Esophagus muscularis mucosa (tissue), 4 donors: ENCODE measurements at places on chromosomes 12 and 14. TPM values are rescaled to one million over a fixed set of nuclear protein-coding genes. Genes with fewer than 3 reads are reported as not detected.
A peak's percentile ranks its signal among the peaks of the same experiment; 100 is the strongest.

PLEKHD1 gene
- not detected for total RNA-seq

DNA sequence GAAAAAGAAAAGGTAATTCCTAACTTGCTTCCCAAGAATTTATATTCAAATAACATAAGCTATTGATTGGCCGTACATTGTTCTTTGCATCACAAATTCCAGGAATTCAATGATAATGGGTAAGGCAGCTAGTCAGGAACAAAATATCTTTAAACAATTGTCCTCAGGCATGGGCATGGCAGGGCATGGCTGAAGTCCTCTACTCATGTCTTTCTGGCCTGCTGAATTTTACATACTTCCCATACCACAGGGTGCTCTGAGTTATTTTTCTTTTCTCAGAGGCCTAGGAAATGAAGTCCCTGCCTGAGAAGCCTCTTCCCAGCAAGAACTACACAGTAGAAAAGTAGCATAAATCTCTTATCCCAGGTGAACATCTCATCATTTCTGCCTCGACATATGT lies 15.1 kb upstream of the DRAM1 start:
- H3K27ac ChIP-seq: no peak overlapping the region
- H3K4me1 ChIP-seq: peaks cover 3% of the 10 kb centered on the region
- no peak for DNase-seq
- H3K27me3 ChIP-seq: no peaks in the 10 kb centered on the region
- no peak overlapping the region for H3K4me3 ChIP-seq
- no peaks in the 10 kb centered on the region for H3K36me3 ChIP-seq

GLIPR1L2 gene
- total RNA-seq: 0.17 TPM

KRT3 gene
- not detected for total RNA-seq

DNA sequence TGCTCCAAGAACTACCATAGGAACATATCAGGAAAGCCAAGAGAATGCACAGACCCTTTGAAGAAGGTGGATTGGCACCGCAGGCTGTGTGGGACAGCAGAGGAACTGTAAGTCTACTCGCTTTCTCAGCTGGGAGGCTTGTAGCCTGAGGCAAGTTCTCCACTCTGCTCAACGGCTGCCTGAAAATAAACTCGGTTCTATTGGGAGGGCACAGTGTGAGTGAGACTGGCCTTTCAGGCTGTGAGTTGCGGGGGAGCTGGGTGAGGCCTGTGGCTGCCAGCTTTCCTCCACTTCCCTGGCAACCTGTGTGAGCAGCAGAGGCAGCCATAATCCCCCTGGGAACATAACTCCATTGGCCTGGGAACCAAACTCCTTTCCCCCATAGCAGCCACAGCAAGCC lies 132.1 kb downstream of the ANKS1B start:
- H3K27me3 ChIP-seq: no peaks in the 10 kb centered on the region
- H3K36me3 ChIP-seq: no peaks in the 10 kb centered on the region
- no peaks in the 10 kb centered on the region for H3K4me1 ChIP-seq

DNA sequence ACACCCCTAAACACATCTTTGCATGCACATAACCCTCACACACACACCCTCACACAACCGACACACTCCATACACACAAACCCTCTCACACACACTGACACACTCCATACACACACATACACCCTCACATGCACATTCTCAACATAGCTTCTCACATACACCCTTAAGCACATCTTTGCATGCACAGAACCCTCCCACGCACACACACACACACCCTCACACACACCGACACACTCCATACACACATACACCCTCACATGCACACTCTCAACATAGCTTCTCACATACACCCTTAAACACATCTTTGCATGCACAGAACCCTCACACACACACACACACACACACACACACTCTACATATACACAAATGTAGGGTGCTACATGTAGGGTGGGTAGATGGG lies 72.5 kb upstream of the NOS1 start:
- no peak for DNase-seq
- no peaks in the 10 kb centered on the region for H3K27me3 ChIP-seq
- no peak overlapping the region for H3K27ac ChIP-seq
- no peaks in the 10 kb centered on the region for H3K4me1 ChIP-seq
- no peak overlapping the region for H3K4me3 ChIP-seq

RND1 gene
- 0.32 TPM for total RNA-seq

RAD9B gene
- 0.98 TPM for total RNA-seq

ARHGEF25 gene
- total RNA-seq: 102 TPM

GRCh38 chr12:41367726-41368405 lies 179.7 kb downstream of the PDZRN4 start:
- no peak overlapping the region for H3K27ac ChIP-seq
- no peak overlapping the region for H3K4me3 ChIP-seq
- H3K36me3 ChIP-seq: no peaks in the 10 kb centered on the region
- peaks cover 5% of the 10 kb centered on the region for H3K4me1 ChIP-seq
- DNase-seq: no peak

TMEM119 gene
- 5.4 TPM for total RNA-seq

GRCh38 chr14:67426161-67426560 lies 14.2 kb upstream of the PLEK2 start:
- no peaks in the 10 kb centered on the region for H3K36me3 ChIP-seq
- DNase-seq: no peak
- H3K4me1 ChIP-seq: peaks cover 9% of the 10 kb centered on the region
- peaks cover 13% of the 10 kb centered on the region for H3K27me3 ChIP-seq

CAPS2 gene
- total RNA-seq: 28.2 TPM

- peaks cover 22% of the 10 kb centered on the region for H3K4me1 ChIP-seq
- no peak overlapping the region for H3K4me3 ChIP-seq
- no peak overlapping the region for H3K27ac ChIP-seq
Measured at GRCh38 chr12:53101931-53102781, 1.1 kb upstream of the SOAT2 start.

GRCh38 chr12:31499567-31499966 lies 91.4 kb downstream of the DENND5B start:
- no peaks in the 10 kb centered on the region for H3K36me3 ChIP-seq
- no peak for DNase-seq
- H3K27me3 ChIP-seq: no peaks in the 10 kb centered on the region

DNA sequence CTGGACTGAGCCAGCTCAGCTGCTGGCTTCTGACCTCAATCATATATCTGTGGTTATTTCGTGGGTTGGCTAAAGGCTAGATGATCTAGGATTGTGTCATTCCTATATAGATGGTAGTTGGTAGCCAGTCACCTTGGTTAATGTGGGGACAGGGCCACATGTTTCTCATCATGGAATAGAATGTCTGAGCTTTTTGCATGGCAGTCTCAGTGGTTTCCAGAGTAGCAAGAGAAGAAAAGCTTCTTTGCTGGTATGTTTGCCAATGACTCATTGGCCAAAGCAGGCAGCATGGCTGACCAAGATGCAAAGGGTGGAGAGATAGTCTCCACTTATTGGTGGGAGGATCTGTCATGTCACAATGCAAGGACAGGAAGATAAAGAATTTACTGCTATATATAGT lies 746.4 kb upstream of the FLRT2 start:
- no peak overlapping the region for H3K4me3 ChIP-seq
- no peaks in the 10 kb centered on the region for H3K36me3 ChIP-seq
- no peak for DNase-seq
- no peaks in the 10 kb centered on the region for H3K4me1 ChIP-seq
- H3K27ac ChIP-seq: no peak overlapping the region

DNA sequence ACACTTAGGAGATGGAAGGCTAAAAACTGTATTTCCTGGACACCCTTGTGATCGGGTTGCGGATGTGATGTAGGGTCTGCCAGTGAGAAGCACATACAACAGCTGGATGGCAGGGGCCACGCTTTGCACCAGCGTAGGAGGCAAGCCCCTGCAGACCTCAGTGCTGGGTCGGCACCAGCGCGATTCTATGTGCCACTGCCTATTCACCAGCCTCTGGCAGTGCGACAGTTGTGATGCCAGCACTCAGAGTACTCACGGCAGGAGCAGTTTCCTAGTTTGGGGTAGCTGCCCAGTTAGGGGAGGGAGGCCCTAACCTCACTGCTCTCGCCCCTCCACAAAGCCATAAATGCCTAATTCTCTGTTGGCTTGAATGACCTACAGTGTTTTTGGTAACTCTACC lies 31.6 kb downstream of the SPTLC2 start:
- no peak overlapping the region for H3K4me3 ChIP-seq
- peaks cover 21% of the 10 kb centered on the region for H3K4me1 ChIP-seq

DNA sequence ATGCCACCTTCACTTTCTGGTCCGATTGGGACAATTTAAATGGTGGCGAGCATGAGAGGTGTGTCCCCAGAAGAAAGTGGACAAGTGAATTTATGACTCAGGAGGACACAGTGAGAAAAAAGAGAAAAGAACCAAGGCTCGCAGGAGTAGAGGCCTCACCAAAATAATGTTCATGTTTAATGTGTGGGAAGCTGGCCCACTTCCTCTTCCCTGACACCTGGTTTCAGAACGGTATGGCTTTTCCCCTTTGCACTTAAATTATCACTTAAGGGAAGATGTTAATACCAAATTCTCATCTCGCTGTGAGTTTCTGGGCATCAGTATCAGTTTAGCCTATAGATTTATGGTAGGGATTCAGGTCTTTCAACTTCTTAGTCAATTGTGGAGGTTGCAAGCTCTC lies 226.4 kb downstream of the GLT1D1 start:
- H3K36me3 ChIP-seq: no peaks in the 10 kb centered on the region
- no peak for DNase-seq
- H3K27me3 ChIP-seq: no peaks in the 10 kb centered on the region
- H3K27ac ChIP-seq: no peak overlapping the region

GRCh38 chr14:100900837-100901390 lies 2.6 kb downstream of the RTL1 start:
- DNase-seq: peak; percentile 79
- H3K4me1 ChIP-seq: peaks cover 31% of the 10 kb centered on the region
- H3K27ac ChIP-seq: no peak overlapping the region

DNA sequence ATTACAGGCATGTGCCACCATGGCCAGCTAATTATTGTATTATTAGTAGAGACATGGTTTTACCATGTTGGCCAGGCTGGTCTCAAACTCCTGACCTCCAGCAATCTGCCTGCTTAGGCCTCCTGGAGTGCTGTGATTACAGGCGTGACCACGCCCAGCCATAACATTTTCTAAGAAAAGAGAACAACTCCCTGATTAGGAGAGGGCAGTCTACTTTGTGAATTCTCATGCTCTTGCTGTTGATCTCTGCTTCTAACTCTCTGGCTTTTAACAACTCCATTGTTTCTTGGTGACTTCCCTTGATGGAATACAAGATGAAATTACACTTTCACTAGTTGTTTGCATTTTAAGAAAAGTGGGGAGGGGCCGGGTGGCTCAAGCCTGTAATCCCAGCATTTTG lies 33.6 kb downstream of the SSH1 start:
- no peaks in the 10 kb centered on the region for H3K27me3 ChIP-seq
- H3K36me3 ChIP-seq: peaks cover 4% of the 10 kb centered on the region
- DNase-seq: no peak
- peak overlapping the region; percentile 84 for H3K27ac ChIP-seq
- H3K4me3 ChIP-seq: no peak overlapping the region

GRCh38 chr14:43789458-43789857 lies 717.6 kb downstream of the FSCB start:
- H3K27me3 ChIP-seq: no peaks in the 10 kb centered on the region
- no peak overlapping the region for H3K4me3 ChIP-seq
- no peak for DNase-seq

HHIPL1 gene
- 9.1 TPM for total RNA-seq

BATF gene
- 3.4 TPM for total RNA-seq

- no peaks in the 10 kb centered on the region for H3K4me1 ChIP-seq
- H3K27ac ChIP-seq: no peak overlapping the region
- H3K4me3 ChIP-seq: no peak overlapping the region
- H3K27me3 ChIP-seq: no peaks in the 10 kb centered on the region
- no peaks in the 10 kb centered on the region for H3K36me3 ChIP-seq
Measured at GRCh38 chr14:71773898-71774481, 158.2 kb upstream of the RGS6 start.

GRCh38 chr12:28374556-28374955 lies 184.3 kb downstream of the CCDC91 start:
- no peaks in the 10 kb centered on the region for H3K27me3 ChIP-seq
- no peak overlapping the region for H3K27ac ChIP-seq
- H3K36me3 ChIP-seq: peaks cover 5% of the 10 kb centered on the region

DNA sequence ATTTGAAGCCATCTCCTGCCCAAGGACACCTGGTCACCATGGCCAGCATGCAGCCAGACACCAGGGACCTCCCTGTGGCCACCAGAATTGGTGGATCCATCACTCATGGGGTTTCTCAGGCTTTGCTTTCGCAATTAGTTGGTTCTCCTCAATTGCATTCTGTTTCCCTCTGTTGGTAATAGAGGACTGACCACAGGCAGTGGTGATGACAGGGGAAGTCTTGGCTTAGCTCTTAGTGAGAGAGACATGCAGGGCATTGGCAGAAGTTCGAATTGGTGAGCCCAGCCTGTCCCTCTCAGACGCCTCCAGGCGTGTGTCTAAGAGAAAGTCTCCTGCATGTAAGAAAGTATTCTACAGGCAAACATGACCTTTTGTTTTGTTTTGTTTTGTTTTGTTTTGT lies 21.3 kb downstream of the HCAR2 start:
- no peaks in the 10 kb centered on the region for H3K27me3 ChIP-seq
- no peaks in the 10 kb centered on the region for H3K36me3 ChIP-seq
- H3K4me1 ChIP-seq: no peaks in the 10 kb centered on the region
- no peak for DNase-seq
- H3K4me3 ChIP-seq: no peak overlapping the region
- no peak overlapping the region for H3K27ac ChIP-seq

- peaks cover 13% of the 10 kb centered on the region for H3K4me1 ChIP-seq
- no peak overlapping the region for H3K4me3 ChIP-seq
- no peaks in the 10 kb centered on the region for H3K27me3 ChIP-seq
Measured at GRCh38 chr14:51869411-51870100, 9.1 kb downstream of the GNG2 start.

SUPT16H gene
- 74.3 TPM for total RNA-seq

DNA sequence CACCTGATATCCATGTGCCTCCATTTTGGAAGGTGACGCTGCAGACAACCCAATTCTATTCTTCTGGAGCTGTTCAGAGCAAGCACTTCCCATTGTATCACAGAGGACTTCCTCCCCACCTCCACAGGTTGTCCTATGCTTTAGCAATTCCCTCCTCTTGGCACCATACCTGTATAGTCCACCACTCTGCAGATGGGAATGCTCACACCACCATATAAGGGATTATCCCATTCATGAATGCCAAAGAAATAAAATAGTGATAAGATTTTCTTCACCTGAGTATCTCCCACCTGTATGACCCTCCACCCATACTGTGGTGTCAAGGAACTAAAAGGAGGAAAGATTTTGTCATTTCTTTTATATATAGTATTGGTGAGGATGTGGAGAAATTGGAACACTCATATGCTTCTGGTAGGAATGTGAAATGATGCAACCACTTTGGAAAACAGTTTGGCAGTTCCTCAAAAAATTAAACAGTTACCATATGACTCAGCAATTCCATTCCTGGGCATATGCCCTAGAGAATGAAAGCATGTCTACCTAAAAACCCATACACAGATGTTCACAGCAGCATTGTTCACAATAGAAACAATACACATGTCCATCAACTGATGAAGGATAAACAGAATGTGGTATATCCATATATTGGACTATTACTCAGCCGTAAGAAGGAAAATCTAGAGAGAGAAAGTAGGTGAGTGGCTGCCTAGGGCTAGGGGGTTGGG lies 75.2 kb downstream of the FIGNL2 start:
- H3K27me3 ChIP-seq: no peaks in the 10 kb centered on the region
- H3K4me1 ChIP-seq: peaks cover 5% of the 10 kb centered on the region
- DNase-seq: no peak
- H3K36me3 ChIP-seq: no peaks in the 10 kb centered on the region
- no peak overlapping the region for H3K4me3 ChIP-seq

FGF6 gene
- not detected for total RNA-seq

GRCh38 chr14:72675126-72675525 lies 218.8 kb downstream of the DPF3 start:
- DNase-seq: no peak
- peaks cover 4% of the 10 kb centered on the region for H3K4me1 ChIP-seq
- H3K4me3 ChIP-seq: no peak overlapping the region
- H3K27me3 ChIP-seq: no peaks in the 10 kb centered on the region
